NCI-H1417 treated with DMSO at 0.1 percent for 48 hours (cell line): ENCODE measurements at places on chromosomes 7 and 10.

DNA sequence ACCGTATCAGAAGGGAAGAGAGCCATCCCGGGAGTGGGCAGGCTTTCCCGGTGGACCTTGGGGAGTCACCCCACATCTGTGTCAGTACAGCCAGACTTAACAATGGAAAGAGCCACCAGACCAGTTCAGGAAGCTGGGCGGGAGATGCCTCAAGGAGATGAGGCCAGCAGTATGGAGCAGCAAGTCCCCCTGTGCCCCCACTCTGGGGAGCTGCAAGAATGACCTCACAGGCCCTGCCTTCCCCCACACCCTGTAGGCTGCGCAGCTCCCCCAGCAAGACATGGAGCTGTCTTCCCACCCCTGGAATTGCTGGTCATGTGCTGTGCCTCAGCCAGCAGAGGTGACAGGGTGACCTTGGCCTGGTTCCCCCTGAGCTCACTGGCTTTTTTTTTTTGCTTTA lies 76.8 kb upstream of the INSIG1 start:
- no peak for DNase-seq

- no peak for DNase-seq
Measured at GRCh38 chr10:69629897-69630650, at the start of gene FAM241B. TSS of gene FAM241B (plus strand) at chr10:69630247. CDS start at chr10:69631744, 1,497 bp downstream.

DNA sequence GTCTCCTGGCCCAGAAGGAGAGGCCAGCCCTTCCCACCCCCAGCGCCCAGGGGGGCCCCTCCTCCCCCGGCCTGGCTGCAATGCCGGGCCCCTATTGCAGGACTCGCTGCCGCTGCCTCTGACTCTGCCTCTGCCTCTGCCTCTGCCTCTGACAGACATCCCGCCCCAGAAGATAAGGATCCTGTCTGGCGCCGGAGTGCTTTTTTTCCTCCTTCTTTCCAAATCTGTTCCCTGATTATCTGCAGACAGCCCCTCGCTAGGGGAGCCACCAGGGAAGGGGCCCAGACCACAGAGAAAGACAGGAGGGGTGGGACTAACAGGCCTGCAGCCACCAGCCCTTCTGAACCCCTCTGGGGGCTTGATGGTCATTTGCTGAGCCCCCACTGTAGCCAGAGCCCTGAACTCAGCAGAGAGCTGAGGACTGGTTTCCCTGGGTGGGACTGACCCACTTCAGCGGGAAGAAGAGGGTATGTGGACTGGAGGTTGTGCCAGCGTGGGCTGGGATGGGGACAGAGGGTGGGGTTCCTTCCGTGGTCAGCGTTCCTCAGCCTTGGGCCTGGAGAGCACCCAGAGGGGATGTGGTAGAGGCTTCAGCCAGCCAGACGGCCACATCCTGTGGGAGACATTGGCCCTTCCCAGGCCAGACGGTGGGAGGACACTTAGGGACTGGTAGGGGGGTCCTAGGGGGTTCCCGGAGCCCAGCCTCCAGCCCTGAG lies 22.8 kb downstream of the UNC5B start:
- no peak for DNase-seq

GRCh38 chr10:96357038-96357620 lies 1.7 kb downstream of the OPALIN start:
- no peak for DNase-seq

GRCh38 chr7:116528008-116528789 lies 3.4 kb downstream of the CAV1 start:
- no peak for DNase-seq

GRCh38 chr7:834277-834676 lies 2.0 kb downstream of the SUN1 start:
- DNase-seq: no peak

DNA sequence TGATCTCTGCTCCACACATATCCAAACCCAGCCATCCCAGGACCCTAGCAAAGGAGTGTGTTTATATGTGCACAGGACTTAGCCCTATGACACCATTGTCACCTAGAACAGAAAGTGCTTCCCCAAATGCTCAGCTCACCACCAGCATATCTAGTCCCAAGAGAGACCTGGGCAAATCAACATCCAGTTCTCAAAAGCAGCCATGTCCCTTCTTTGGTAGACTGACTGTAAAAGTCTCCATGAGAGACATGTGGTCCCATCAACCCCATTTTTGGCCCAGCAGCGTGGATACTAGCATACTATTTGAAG lies 20.9 kb upstream of the ARHGAP22 start:
- DNase-seq: no peak

- no peak for DNase-seq
Measured at GRCh38 chr7:80132594-80132993, 2.0 kb upstream of the GNAI1 start.

- no peak for DNase-seq
Measured at GRCh38 chr10:102113956-102114857, 6.0 kb downstream of the LDB1 start.

- no peak for DNase-seq
Measured at GRCh38 chr7:91789086-91789485, 91.4 kb downstream of the MTERF1 start.

- no peak for DNase-seq
Measured at GRCh38 chr7:97226541-97226940, 109.0 kb downstream of the SDHAF3 start.

DNA sequence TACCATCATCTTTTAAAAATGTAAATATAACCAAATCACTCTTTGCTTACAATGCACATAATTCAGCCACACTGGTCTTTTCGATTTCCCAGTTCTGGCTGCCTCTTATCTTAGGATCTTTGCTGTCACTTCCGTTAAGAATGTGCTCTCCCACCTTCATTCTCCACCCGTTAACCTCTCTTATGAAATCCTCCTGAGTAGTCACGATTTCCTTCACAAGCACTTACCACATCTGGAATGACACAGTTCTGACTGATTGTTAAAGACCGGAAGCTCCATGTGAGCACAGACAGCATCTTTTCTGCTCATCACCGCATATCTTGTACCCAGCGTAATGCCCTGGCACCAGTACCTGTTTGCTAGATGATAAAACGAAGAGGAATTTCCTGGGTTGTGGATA lies 84.3 kb downstream of the CUL2 start:
- DNase-seq: no peak

- DNase-seq: no peak
Measured at GRCh38 chr7:23662124-23662983, 17.6 kb upstream of the FAM221A start.

GRCh38 chr7:85512790-85513189 lies 325.9 kb upstream of the SEMA3D start:
- DNase-seq: peak; percentile 72

DNA sequence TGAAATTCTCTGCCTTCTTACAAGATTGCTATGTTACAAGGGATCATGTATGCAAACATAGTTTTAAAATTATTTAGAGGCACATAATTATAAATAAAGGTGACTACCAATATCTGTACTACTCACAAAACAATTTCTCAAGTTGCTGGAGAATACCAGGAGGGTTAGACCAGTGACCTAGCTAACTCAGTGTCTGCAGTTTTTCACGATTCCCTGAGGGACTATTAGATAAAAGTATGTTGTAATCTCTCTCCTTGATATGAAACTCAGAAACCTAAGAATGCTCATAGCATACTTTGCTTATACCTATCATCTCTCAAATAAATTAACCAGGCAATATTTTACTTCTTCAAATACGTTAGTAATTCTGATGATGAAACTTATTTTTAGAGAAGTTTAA lies 534.0 kb upstream of the ANKRD30A start:
- no peak for DNase-seq

GRCh38 chr7:150914196-150914595 lies 61.9 kb downstream of the AOC1 start:
- DNase-seq: no peak

DNA sequence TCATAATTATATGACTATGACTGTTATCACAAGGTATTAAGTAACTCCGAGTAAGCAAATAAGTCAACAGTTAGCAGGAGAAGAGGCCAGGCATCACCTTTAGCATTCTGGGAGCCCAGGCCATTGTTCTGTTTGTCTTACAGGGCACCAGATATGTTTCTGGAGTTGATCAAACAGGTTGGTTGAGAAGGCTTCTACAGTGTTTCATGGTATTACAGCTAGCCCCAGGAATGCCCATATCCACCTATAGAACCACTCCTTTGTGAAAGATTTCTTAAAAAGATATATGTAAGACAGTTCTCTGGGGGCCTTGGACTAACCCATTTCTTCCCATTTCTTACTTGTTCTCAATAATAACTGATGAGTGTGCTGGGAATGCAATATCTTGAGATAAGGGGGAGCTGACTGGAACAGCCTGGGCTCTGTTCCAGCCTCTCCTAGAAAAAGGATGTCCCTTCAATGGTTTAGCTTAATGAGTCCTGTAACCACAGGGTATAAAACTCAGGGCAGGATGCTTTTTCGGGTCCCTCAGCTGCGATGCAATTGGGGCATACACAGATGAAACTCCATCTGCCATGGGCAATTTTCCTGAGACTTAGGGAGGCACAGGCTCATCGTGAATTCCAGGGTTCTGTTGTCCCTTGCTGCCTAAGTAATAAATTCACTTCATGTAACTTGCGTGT lies 286.4 kb downstream of the BAMBI start:
- no peak for DNase-seq

- no peak for DNase-seq
Measured at GRCh38 chr10:70132098-70133029, at the start of gene AIFM2. TSS of gene AIFM2 (minus strand) at chr10:70132825. CDS start at chr10:70124084, 8,741 bp downstream.

- no peak for DNase-seq
Measured at GRCh38 chr7:2688409-2689342, 674 bp downstream of the AMZ1 start.

DNA sequence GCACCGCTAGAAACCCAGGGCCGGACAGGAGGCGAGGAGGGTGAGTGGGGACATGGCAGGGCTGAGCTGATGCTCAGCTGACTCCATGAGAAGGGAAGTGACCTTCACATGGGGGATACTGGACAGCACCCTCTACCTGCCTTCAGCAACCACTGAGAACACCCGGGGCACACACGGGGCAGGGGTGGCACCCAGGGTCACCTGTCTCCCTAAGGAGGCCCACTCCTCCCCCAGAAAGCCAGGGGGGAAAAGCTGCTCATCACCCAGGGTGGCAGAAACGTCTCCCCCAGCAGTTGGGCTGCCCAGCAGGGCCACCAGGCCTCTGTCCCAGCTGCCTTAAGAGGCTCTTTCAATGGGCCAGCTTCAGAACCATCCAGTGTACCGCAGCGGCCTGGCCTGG lies 159.7 kb downstream of the RNF216 start:
- DNase-seq: no peak

- no peak for DNase-seq
Measured at GRCh38 chr10:3217301-3217700, 44.7 kb upstream of the PITRM1 start.

GRCh38 chr7:84271543-84271942 lies 77.0 kb upstream of the SEMA3A start:
- DNase-seq: no peak

- DNase-seq: no peak
Measured at GRCh38 chr7:5396542-5396941, 27.1 kb downstream of the TNRC18 start.

DNA sequence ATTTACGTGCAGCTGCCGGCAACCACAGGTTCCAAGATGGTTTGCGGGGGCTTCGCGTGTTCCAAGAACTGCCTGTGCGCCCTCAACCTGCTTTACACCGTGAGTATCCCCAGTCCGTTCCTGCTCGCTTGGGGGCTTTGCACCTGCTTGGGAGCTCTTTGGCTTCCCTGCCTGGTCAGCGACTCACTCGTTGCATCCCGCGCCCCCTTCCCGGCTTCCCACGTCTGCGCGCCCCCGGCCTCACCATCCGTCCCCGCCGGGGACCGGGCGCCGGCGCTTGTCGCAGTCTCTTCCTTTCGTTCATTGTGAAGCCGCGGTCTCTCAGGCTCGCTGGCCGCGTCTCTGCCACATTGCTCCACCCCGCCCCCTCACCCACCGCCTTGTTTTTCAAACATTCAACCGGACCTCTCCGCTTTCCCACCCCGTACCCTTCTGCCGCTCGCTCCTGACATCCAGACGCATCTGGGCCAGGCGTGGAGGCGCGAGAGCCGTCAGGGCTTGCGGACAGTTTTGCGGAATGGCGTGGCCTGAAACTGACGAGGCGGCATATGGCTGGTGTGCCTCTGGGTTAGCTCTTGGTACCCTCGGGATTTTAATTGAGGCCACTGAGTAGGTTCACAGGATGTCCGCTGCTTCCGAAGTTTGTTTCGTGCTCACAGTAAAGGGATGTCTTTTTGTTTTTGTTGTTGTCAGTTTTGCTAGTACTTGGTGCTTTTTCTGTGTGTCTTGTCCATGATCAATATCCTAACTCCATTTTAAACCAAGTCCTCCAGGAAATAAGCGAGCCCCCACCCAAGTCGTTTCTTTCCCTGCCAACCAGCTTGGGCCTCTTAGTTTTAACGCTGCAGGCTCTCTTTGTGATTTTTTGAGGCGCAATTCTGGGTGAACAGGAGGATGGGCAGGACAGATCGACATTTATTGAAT lies 639 bp downstream of the TSPAN13 start:
- DNase-seq: no peak

- DNase-seq: peak; percentile 86
Measured at GRCh38 chr7:158487631-158488151, 99.9 kb downstream of the PTPRN2 start.

- no peak for DNase-seq
Measured at GRCh38 chr10:49254556-49255318, 44.2 kb upstream of the C10orf71 start.

DNA sequence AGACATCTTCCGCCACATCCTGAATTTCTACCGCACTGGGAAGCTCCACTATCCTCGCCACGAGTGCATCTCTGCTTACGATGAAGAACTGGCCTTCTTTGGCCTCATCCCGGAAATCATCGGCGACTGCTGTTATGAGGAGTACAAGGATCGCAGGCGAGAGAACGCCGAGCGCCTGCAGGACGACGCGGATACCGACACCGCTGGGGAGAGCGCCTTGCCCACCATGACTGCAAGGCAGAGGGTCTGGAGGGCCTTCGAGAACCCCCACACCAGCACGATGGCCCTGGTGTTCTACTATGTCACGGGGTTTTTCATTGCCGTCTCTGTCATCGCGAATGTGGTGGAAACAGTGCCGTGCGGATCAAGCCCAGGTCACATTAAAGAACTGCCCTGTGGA lies 1.9 kb downstream of the KCND2 start:
- no peak for DNase-seq
